Skeletal muscle tissue (tissue), 5 donors: ENCODE measurements at places on chromosomes 4 and X. TPM values are rescaled to one million over a fixed set of nuclear protein-coding genes. Genes with fewer than 3 reads are reported as not detected.

The COL4A6 gene
- total RNA-seq: 1.0 TPM

The HEPH gene
- total RNA-seq: 8.4 TPM

The GSX2 gene
- total RNA-seq: not detected

The FMR1NB gene
- not detected for total RNA-seq
